ENCODE measurements at places on chromosomes 3 and 15.
A peak's percentile ranks its signal among the peaks of the same experiment; 100 is the strongest.

- DNase-seq: peak; percentile 52
Observed at GRCh38 chr3:48429317-48429959, 448 bp downstream of the PLXNB1 start.

- DNase-seq: no peak
Observed at GRCh38 chr3:72517336-72517735, 330.9 kb downstream of the SHQ1 start.

- no peak for DNase-seq
Observed at GRCh38 chr15:48559285-48559684, 86.2 kb downstream of the FBN1 start.

- DNase-seq: no peak
Observed at GRCh38 chr15:39472621-39473297, 108.1 kb upstream of the THBS1 start.

- no peak for DNase-seq
Observed at GRCh38 chr3:36678216-36679013, 85.9 kb downstream of the DCLK3 start.

Data from activated T-helper 1 cell treated with anti-CD3 and anti-CD28 coated beads, Interleukin-2, amount 50 U/mL, for 16 hours (primary cell).